ENCODE measurements at places on chromosomes 4 and X.

DNA sequence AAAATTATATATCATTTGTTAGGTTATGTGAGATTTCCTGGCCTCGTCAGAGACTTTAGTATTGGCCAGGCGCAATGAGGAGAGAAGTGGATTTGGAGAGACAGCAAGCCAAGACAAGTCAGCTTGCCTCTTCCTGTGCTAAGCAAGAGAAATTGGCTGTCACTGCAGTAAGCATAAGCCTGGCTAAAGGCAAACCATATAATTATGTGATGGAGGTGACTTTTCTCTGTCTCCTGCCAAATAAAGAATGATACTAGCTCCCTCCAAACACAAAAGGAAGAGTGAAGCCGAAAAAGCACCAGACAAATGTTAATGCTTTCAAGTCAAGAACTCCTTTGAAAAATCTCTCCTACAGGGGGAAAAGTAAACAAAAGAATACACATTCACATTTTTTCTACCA, 2246.0 kb downstream of the ARAP2 start:
- no peak overlapping the region for H3K4me3 ChIP-seq
- no peaks in the 10 kb centered on the region for H3K4me1 ChIP-seq
- H3K36me3 ChIP-seq, result no peaks in the 10 kb centered on the region

- peak overlapping the region; percentile 32 for H3K27ac ChIP-seq
- DNase-seq, result no peak
- H3K4me1 ChIP-seq, result peaks cover 16% of the 10 kb centered on the region
Observed at GRCh38 chrX:153903238-153903980, 1.1 kb upstream of the AVPR2 start.

GRCh38 chr4:82601242-82602015, 39.6 kb upstream of the TMEM150C start:
- H3K36me3 ChIP-seq, result no peaks in the 10 kb centered on the region
- no peak for DNase-seq
- H3K4me3 ChIP-seq, result no peak overlapping the region
- no peaks in the 10 kb centered on the region for H3K4me1 ChIP-seq
- H3K27me3 ChIP-seq, result no peaks in the 10 kb centered on the region

- peaks cover 2% of the 10 kb centered on the region for H3K4me1 ChIP-seq
- no peaks in the 10 kb centered on the region for H3K27me3 ChIP-seq
Observed at GRCh38 chrX:70030301-70030767, 19.4 kb downstream of the AWAT2 start.

DNA sequence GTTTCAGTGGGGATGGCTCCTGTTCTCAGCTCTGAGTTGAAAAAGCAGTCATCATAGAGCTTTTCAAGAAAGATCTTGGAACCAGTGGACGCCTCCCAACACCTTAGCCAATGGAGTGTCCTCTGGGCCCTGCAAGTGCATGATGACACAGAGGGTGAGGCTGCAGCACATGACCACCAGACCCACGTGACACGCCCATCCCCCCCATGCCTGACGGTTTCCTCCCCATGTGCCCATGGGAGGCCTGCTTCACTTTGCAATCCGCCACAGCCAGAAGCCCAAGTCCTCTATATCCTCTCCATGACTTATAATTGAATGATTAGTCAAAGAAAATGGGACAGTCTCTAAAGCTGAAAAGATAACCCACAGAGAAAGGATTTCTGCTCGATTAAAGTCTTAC, 187.0 kb downstream of the AFAP1 start:
- no peaks in the 10 kb centered on the region for H3K36me3 ChIP-seq
- H3K27me3 ChIP-seq, result no peaks in the 10 kb centered on the region
- no peaks in the 10 kb centered on the region for H3K4me1 ChIP-seq
- no peak for DNase-seq

GRCh38 chr4:86876894-86877685, 15.1 kb downstream of the C4orf36 start:
- H3K36me3 ChIP-seq, result no peaks in the 10 kb centered on the region
- no peak overlapping the region for H3K4me3 ChIP-seq
- no peaks in the 10 kb centered on the region for H3K4me1 ChIP-seq
- no peak for DNase-seq
- H3K27me3 ChIP-seq, result no peaks in the 10 kb centered on the region

DNA sequence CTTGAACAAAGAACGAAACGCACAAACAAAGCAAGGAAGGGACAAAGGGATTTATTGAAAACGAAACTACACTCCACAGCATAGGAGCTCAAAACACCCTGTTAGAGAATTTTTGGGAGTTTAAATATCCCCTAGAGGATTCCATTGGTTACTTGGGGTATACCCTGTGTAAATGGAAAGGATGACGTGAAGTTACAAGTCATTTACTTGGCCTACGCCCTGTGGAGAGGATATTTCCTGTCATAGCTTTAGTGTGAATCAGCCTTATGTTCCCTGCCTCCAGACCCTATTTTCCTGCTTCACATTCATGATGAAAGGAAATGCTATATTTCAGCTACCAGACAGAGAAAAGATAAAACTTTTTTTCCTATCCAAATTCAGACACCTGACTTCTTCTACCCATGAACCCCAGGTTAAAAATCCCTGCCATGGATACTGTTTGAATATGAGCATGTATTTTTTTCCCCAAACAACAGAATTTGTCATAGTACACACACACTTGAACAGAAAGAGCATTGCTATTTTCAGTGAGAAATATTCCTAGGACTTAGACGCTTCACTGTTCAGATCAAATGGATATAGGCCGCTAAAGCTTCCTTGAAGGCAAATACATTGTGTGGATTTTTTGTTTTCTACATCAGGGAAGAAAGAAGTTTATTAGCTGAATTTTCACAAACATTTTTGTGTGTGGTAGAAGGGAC, 20.4 kb downstream of the PIN4 start:
- H3K27ac ChIP-seq, result no peak overlapping the region
- no peaks in the 10 kb centered on the region for H3K27me3 ChIP-seq
- no peak for DNase-seq
- no peak overlapping the region for H3K4me3 ChIP-seq

DNA sequence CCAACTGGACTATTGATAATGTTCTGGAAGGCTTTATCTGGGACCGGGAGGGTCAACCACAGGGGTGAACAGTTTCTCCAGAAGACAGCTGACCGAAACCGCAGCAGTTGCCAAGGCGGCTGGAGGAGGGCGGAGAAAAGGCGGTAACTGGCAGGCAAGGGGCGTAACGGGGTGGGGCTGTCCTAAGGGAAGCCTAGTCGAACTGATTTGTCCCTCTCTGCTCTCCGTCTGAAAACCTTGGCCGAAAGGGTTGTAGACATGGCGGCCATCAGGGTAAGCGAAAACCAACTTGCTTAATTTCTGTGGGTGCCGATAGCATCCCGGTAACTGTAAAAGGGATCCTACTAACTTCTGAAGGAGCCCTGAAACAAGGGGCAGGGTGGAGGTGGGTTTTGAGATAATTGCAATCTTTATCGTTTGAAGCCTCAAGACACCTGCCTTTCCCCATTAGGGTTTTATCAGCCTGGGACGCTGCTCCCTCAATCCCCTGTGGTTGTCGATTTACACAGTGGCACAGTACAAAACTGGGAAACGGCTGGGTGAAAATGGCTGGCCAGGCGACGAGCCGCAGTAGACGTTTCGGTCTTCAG, at the start of gene APOOL:
TSS of gene APOOL (plus strand) at position 223 of the 590 bp plus-strand sequence. CDS start at position 259, 36 bp downstream.
- peaks cover 7% of the 10 kb centered on the region for H3K4me1 ChIP-seq
- no peaks in the 10 kb centered on the region for H3K36me3 ChIP-seq
- no peaks in the 10 kb centered on the region for H3K27me3 ChIP-seq
- peak; percentile 95 for DNase-seq
- peak within 1 kb of the TSS; percentile 57 for H3K4me3 ChIP-seq
- H3K27ac ChIP-seq, result peak within 1 kb of the TSS; percentile 49

DNA sequence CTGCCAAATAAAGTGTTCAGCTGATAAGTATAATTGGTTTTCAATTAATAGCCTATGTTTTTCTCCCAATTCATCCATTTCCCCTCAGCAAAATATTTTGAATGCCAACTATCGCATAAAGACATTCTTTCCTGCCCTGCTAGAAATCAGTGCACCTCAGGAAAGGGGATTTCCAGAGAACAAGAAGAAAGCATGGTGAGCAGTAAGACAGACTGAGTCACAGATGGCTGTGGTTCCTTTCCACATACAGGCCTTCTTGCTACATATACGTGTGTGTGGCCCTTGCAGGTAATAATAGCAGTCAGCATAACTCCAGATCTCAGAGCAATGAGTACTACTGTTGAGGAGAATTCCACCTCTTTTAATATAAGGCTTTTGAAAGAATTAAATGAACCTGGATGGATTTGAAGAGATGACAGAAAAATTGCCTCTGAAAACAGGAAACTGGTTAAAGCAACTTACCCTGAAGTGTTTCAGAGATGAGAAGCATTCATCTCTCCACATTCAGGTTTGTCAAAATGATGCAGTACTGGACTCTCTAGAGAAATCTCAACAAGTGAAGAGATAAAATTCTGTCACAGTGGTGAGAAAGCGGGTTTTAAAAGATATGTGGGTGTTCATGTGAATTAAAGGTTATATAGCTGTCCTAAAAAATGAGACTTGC, 13.6 kb downstream of the GASK1B start:
- DNase-seq, result no peak
- H3K36me3 ChIP-seq, result peaks cover 10% of the 10 kb centered on the region
- H3K27ac ChIP-seq, result peak overlapping the region; percentile 75
- H3K4me1 ChIP-seq, result no peaks in the 10 kb centered on the region
- no peaks in the 10 kb centered on the region for H3K27me3 ChIP-seq

DNA sequence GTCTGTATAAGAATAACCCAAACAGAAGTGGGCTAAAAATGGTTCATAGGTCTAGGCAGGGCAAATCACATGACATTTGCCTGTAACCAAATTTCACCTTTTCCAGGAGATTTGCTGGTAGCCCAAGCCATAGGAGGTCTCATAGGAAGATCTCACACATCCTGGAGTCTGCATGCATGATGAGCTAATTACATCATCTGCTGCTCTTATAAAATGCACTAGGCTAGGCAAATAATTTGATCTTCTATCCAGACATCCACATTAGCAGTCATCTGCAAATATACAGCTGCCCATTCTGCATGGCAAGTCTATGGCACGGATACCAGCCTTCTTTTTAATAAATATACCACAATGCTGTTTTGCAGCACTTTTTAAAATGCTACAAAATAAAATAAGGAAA, 87.2 kb downstream of the MAPK10 start:
- no peaks in the 10 kb centered on the region for H3K36me3 ChIP-seq
- H3K27me3 ChIP-seq, result no peaks in the 10 kb centered on the region
- no peaks in the 10 kb centered on the region for H3K4me1 ChIP-seq
- no peak overlapping the region for H3K27ac ChIP-seq
- H3K4me3 ChIP-seq, result no peak overlapping the region

GRCh38 chr4:181834071-181834470, 409.1 kb upstream of the TENM3 start:
- H3K4me3 ChIP-seq, result no peak overlapping the region
- no peaks in the 10 kb centered on the region for H3K36me3 ChIP-seq
- no peaks in the 10 kb centered on the region for H3K27me3 ChIP-seq
- H3K27ac ChIP-seq, result no peak overlapping the region
- no peak for DNase-seq
- H3K4me1 ChIP-seq, result no peaks in the 10 kb centered on the region

- H3K27me3 ChIP-seq, result peaks cover 3% of the 10 kb centered on the region
- H3K4me3 ChIP-seq, result no peak overlapping the region
- H3K36me3 ChIP-seq, result no peaks in the 10 kb centered on the region
Observed at GRCh38 chrX:3268829-3269228, 77.6 kb downstream of the MXRA5 start.

- no peaks in the 10 kb centered on the region for H3K4me1 ChIP-seq
- peak; percentile 84 for DNase-seq
- H3K27ac ChIP-seq, result no peak overlapping the region
Observed at GRCh38 chrX:43958529-43958928, 14.7 kb downstream of the NDP start.

GRCh38 chr4:60221866-60222265, 978.3 kb upstream of the ADGRL3 start:
- no peaks in the 10 kb centered on the region for H3K27me3 ChIP-seq
- H3K36me3 ChIP-seq, result no peaks in the 10 kb centered on the region
- H3K4me3 ChIP-seq, result no peak overlapping the region
- no peak for DNase-seq

- no peaks in the 10 kb centered on the region for H3K27me3 ChIP-seq
- H3K4me1 ChIP-seq, result no peaks in the 10 kb centered on the region
- no peak overlapping the region for H3K27ac ChIP-seq
Observed at GRCh38 chr4:124152132-124152531, 560.4 kb downstream of the ANKRD50 start.

GRCh38 chrX:112642349-112642748, 37.4 kb downstream of the LHFPL1 start:
- peak; percentile 76 for DNase-seq
- no peak overlapping the region for H3K4me3 ChIP-seq
- H3K27me3 ChIP-seq, result no peaks in the 10 kb centered on the region
- H3K27ac ChIP-seq, result no peak overlapping the region
- no peaks in the 10 kb centered on the region for H3K4me1 ChIP-seq

- DNase-seq, result no peak
- H3K4me1 ChIP-seq, result no peaks in the 10 kb centered on the region
- no peak overlapping the region for H3K27ac ChIP-seq
- H3K4me3 ChIP-seq, result no peak overlapping the region
Observed at GRCh38 chrX:120200851-120201250, 42.4 kb downstream of the RHOXF2 start.

GRCh38 chrX:48465336-48465933, 4.6 kb downstream of the SLC38A5 start:
- no peaks in the 10 kb centered on the region for H3K4me1 ChIP-seq
- H3K4me3 ChIP-seq, result no peak overlapping the region
- H3K27ac ChIP-seq, result peak overlapping the region; percentile 18
- peak; percentile 75 for DNase-seq

- no peak overlapping the region for H3K4me3 ChIP-seq
- no peaks in the 10 kb centered on the region for H3K27me3 ChIP-seq
- no peaks in the 10 kb centered on the region for H3K36me3 ChIP-seq
Observed at GRCh38 chrX:115583496-115584004, 22.6 kb downstream of the PLS3 start.

- H3K4me1 ChIP-seq, result no peaks in the 10 kb centered on the region
- no peak overlapping the region for H3K27ac ChIP-seq
- no peaks in the 10 kb centered on the region for H3K36me3 ChIP-seq
Observed at GRCh38 chr4:158327525-158327924, 117.2 kb downstream of the TMEM144 start.

DNA sequence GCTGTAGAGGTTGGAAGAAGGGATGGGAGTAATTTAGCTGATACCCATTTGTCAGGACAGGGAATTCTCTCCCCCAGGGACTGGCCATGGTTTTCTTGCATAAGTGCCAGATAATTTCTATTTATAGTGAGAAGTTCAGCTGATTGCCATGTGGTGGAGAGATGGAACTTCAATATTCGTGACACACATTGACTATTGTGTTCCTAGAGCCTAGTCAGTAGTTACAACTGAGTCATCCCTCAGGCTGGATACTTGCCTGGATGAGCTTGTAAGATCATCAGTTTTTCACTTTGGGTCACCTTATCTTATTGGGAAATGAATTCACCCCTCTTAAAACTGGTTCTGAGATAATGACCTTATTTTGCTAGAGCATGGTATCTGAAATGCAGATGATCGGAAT, 32.2 kb downstream of the CFAP299 start:
- DNase-seq, result no peak
- H3K4me1 ChIP-seq, result no peaks in the 10 kb centered on the region
- H3K27me3 ChIP-seq, result no peaks in the 10 kb centered on the region
- no peak overlapping the region for H3K4me3 ChIP-seq
- H3K36me3 ChIP-seq, result no peaks in the 10 kb centered on the region
- no peak overlapping the region for H3K27ac ChIP-seq

GRCh38 chrX:20547611-20548051, 280.9 kb upstream of the RPS6KA3 start:
- no peaks in the 10 kb centered on the region for H3K4me1 ChIP-seq
- no peak overlapping the region for H3K4me3 ChIP-seq
- no peak overlapping the region for H3K27ac ChIP-seq
- H3K27me3 ChIP-seq, result peaks cover 6% of the 10 kb centered on the region
- no peaks in the 10 kb centered on the region for H3K36me3 ChIP-seq
- no peak for DNase-seq

Data from lung (tissue), 17 donors.